ENCODE measurements at places on chromosomes 2 and 18.
A peak's percentile ranks its signal among the peaks of the same experiment; 100 is the strongest.

DNA sequence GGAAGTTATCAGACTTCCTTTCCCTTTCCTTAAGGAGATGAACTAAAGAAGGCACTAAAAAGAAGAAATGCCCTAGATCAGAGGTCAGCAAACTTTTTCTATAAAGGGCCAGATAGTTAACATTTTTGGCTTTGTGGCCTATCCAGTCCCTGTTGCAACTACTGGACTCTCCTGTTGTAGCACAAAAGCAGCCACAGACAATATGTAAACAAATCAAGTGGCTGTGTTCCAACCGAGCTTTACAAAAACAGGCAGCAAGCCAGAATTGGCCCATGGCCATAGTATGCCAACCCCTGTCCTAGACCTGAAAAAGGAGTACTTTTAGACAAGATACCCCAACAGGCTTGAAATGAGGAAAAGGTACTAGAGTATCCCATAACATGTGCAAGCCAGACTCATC is 10.9 kb downstream of the NHEJ1 start:
- DNase-seq: no peak

DNA sequence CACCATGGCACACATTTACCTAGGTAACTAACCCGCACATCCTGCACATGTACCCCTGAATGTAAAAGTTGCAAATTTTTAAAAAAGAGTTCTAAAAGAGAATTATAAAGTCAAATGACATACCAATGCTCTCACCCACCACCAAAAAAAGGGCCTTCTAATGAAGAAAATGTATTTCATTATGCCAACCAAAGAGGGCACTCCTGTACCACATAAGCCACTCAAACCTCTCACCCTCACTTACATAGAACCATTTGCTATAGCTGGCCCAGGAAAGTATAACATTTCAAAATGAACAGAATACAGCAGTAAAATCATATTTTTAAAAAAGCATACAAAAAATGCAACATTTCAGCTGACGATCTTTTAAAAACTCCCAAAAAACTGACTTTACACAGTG is 241.5 kb upstream of the PKDCC start:
- DNase-seq: no peak

- no peak for DNase-seq
Measured at GRCh38 chr2:99084256-99084655, 57.3 kb upstream of the C2orf15 start.

GRCh38 chr18:10051877-10052631 is 138.2 kb downstream of the VAPA start:
- DNase-seq: peak; percentile 54

- no peak for DNase-seq
Measured at GRCh38 chr2:158484892-158485556, 28.3 kb downstream of the PKP4 start.

GRCh38 chr2:106165029-106165428 is 29.1 kb downstream of the UXS1 start:
- no peak for DNase-seq

GRCh38 chr2:23404426-23404825 is 19.4 kb downstream of the KLHL29 start:
- DNase-seq: peak; percentile 31

- no peak for DNase-seq
Measured at GRCh38 chr18:79936641-79937040, 14.8 kb downstream of the SLC66A2 start.

DNA sequence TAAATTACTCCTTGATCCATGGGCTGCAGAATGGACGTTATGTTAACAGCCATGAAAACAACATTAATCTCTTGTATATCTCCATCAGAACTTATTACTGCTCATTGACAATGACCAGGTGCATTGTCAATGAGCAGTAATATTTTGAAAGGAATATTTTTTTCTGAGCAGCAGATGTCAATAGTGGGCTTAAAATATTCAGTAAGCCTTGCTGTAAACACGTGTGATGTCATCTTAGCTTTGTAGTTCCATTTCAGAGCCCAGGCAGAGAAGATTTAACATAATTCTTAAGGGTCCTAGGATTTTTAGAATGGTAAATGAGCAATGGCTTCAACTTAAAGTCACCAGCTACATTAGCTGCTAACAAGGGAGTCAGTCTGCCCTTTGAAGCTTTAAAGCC is 26.6 kb downstream of the CFAP210 start:
- DNase-seq: no peak

DNA sequence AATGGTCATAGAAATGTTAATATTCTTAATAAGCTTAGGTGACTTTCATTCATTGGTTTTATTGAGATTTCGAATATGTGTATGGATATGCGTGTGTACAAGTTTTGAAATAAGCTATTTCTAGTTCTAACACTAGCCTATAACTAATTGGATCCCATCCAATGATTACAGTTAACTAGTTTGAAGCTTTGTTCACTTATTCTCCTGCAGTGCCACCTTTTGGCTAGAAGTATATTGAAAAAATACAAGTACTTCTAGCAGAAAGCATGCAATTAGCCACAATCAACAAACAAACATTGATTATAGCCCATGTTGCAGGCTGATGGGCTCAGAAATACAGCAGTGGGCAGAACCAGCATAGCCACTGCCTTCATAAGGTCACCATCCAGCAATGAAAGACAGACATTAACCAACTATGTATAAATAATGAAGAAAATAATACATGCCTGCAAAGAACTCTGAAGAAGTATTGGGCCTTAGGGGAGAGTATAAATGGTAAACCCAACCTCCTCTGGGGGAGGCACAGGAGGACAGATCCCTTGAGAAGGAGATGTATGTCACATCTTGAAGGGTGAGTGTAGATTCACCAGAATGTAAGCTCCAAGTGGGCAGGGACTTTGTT is 5.1 kb upstream of the PIEZO2 start:
- peak; percentile 60 for DNase-seq

DNA sequence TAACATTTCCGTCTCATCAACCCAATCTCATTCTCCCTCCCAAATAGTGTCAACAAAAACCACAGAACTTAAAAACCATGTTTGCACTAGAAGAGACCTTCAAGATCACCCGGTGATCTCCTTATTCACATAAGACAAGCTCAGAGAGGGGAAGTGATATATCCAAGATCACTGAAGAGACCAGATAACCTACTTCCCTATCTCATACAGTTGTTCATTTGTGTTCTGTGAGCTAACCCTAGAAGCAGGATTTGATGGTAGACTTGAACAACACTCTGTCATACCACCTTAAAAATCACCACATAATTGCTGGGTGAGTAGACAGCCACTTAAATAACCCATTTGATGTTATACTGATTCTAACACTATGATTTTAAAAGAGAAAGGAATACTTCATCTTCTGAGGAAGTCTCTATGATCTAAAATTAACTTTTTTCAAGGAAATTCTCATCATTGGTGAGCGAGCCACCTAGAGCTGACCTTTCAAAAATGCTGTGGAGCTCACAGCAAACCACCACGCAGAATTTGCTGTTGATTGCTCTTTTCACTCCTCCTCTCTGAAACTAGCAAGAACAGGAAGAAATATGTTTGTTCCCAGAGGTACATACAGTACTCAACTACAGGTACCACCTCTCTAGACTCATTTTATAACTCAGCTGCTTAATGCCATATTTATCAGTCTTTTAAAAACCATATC is 15.1 kb downstream of the AAK1 start:
- DNase-seq: peak; percentile 73

- no peak for DNase-seq
Measured at GRCh38 chr2:143476336-143477087, 347.3 kb downstream of the ARHGAP15 start.

DNA sequence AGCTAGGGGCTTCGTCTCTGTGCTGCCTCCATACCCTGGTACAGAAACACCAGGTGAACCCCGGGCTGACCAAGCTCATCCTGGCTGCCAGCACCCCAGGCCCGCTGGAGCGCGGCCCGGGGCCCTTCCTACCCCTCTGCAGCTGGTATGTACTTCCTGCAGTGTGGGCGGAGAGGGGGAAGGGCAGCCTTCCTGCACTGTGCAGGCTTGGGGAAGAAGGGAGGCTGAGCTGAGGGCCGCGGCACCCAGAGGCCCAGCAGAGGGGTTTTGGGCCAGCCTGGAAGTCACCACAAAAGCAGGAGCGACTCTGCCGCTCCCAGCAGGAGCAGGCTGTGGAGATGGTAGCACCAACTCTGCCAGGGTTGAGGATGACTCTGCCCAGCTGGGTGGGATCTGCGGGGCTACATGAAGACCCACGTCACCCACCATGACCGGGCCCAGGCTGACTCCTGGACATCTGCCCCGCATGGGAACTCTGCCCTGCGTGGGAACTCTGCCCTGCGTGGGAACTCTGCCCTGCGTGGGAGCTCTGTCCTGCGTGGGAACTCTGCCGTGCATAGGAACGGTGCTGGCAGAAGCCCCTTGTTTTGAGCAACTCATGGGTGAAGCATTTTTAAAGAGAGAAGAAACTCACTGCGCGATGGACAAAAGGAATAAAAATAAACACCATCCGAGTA is 273.3 kb downstream of the NDUFA10 start:
- DNase-seq: no peak

- no peak for DNase-seq
Measured at GRCh38 chr2:149058936-149059335, 20.4 kb downstream of the LYPD6B start.

DNA sequence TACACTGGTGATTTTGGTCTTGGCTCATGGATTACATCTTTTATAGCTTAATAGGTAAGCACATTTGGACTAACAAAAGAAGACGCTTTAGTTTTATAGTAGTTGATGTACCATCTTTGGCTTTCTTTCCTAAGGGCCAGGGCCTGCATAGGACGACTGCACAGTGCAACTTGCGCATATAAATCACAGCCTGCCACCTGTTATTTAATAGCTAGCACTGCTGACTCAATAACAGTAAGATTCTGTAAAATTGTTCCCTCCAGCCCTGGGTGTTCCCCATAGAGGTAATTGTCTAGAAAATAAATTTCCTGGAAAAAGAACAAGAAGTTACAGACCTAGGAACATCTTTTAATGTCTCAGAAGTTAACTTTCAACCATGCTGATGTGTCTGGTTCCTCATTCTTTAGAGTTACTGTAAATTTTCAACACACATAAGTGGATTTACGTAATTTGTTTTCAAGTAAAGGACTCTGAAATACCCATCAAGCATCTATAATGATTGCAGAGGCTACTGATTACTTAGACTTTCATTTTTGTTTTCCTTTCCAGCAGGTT is 594.2 kb upstream of the NXPH2 start:
- DNase-seq: no peak

DNA sequence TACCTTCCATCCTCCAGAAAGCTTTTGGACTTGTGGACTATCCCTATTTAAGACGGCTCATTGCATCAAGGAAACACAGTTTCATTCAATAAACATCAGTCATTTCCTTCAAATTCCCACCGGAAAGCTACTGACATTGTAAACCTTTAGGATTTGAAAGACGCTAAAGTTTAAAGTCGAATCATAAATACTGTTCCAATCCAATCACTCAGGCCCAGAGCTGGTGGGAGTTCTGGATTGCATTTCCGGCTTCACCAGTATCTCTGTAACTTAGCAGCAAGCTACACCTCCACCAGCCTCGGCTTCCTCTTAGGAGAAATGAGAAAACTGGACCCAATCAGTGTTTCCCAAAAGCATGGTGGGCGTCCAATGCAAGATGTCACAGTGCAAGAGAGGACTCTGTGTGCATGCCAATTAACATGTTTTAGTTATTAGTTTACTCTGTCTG is 1.6 kb downstream of the WDFY1 start:
- DNase-seq: no peak

GRCh38 chr2:20377741-20378140 is 27.1 kb upstream of the PUM2 start:
- DNase-seq: no peak

DNA sequence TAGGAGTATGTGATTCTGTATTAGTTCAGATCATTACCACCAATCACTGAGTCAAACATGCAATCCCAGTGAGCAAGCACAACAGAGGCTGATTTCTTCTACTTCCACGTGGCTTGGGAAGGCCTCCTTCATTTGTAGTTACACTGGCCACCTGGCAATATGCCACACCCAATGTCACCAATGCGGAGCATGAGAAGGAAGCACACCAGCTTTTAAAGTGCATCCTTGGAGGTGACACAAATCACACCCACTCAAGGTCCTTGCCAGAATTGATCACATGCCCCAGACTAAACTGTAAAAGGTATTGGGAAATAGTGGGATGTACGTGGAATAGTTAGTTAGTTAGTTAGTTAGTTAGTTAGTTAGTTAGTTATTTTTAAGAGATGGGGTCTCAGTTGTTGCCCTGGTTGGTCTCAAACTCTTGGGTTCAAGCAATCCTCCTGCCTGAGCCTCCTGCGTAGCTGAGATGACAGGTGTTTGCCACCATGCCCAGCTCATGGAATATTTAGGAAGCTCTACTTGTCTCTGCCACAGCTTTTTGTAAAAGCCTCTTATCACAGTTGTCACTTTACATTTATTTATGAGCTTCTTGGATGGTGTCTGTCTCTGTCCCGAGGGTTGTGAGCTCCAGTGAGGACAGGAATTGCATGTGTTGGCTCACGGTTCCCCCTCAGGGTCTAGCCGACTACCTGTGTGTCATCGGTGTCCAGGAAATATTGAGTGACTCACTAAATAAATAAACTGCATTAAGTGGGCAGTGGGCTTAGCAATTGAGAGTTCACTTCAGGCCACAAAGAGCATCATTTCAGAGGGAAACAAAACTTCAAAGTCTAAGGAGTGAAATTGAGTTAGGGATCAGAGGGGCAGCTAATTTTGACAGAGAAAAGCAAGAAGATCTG is 28.1 kb upstream of the CAB39 start:
- DNase-seq: no peak

GRCh38 chr2:226031647-226032501 is 632.4 kb downstream of the NYAP2 start:
- no peak for DNase-seq

All from RPMI8226 (cell line).